SJSA1 (cell line): ENCODE measurements at places on chromosomes 12 and 14.

DNA sequence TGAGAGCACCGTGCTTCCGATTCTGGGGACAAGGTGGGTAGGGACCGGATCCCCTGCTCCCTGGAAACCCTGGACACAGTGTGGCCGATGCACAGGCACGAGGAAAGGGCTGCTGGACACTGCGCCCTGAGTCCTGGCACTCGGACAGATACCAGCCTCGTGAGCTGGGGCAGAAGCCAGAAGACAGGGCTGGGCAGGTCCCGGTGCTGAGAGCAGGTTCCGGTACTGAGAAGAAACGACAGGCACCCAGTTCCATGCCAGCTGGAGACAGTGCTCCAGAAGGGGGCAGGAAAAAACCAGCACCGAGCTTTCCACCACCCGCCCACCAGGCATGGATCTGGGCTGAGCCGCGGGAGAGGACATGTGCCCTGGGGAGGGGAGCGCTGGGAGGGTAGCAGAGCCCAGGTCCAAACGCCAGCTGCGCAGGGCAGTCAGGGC lies 6.5 kb downstream of the XRCC3 start:
- no peak for DNase-seq

GRCh38 chr12:2691345-2692071 lies 103.3 kb upstream of the FKBP4 start:
- DNase-seq: no peak

DNA sequence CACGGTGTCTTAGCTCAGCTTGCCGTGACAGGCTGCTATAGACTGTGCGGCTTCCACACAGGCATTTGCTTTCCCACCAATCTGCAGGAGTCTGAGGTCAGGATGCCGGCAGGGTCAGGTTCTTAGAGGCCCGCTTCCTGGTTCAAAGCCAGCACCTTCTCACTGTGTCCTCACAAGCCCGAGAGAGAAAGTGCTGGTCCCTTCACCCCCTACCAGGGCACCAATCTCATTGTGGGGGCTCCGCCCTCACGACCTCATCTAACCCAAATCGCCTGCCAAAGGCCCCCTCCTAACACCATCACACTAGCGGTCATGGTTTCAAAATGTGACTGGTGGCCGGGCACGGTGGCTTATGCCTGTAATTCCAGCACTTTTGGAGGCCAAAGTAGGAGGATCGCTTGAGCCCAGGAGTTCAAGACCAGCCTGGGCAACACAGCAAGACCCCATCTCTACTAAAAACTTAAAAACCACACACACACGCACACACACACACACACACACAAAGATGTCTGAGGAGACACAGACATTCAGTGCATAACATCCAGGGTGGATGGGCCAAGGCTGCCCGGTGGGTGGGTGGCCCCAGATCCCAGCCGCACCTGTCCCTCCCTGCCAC lies 26.8 kb downstream of the MMP17 start:
- DNase-seq: no peak

DNA sequence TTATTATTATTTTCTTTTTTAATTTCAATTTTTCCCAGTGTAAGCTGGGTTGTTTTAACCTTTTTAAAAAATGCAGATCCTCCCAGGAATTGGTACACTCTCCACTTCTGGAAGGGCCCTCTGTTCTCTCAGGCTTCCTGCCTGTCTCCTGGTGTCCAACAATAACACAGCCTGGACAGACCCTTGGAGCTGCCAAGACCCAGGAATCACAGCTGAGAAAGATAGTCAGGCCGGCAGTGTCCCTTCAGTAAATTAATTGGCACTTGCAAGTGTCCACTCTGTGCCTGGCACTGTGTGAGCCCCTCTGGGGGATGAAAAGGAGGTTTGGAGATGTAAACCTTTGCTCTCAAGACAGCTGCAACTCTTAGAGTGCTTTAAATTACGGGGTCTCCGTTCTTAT lies 113.3 kb downstream of the SMOC1 start:
- no peak for DNase-seq

GRCh38 chr12:122161682-122162081 lies 12.3 kb downstream of the IL31 start:
- DNase-seq: no peak

DNA sequence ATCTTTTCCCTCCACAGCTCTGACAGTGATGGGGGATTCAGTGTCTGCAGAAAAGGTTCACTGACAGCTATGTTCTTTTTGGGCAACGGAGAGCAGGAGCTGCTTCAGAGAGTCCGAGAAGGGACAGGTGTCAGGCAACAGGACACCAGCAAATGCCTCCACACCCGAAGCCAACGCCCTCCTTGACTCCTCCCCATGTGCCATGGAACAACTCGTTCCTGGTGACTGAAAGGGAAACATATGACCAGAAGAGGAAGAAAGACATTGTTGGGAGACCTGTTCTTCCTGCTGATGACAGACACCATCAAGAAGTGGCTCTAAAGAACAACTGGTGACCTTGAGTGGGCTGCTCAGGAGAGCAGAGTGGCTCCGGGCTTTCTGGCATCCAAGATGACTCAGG lies 172.3 kb upstream of the NOS1 start:
- no peak for DNase-seq

GRCh38 chr12:116358893-116359761 lies 81.6 kb upstream of the MED13L start:
- peak; percentile 80 for DNase-seq
